Large intestine (tissue), 12 donors: ENCODE measurements at places on chromosomes 11 and 22.

GRCh38 chr11:15618583-15619032 is 503.9 kb downstream of the INSC start:
- peaks cover 4% of the 10 kb centered on the region for H3K4me1 ChIP-seq
- H3K4me3 ChIP-seq: no peak overlapping the region
- H3K36me3 ChIP-seq: no peaks in the 10 kb centered on the region
- DNase-seq: no peak

- no peak overlapping the region for H3K27ac ChIP-seq
- no peaks in the 10 kb centered on the region for H3K4me1 ChIP-seq
- DNase-seq: no peak
- no peak overlapping the region for H3K4me3 ChIP-seq
- H3K36me3 ChIP-seq: no peaks in the 10 kb centered on the region
- no peaks in the 10 kb centered on the region for H3K27me3 ChIP-seq
These were observed 37.9 kb upstream of the PLET1 start for GRCh38 chr11:112298535-112298934.

DNA sequence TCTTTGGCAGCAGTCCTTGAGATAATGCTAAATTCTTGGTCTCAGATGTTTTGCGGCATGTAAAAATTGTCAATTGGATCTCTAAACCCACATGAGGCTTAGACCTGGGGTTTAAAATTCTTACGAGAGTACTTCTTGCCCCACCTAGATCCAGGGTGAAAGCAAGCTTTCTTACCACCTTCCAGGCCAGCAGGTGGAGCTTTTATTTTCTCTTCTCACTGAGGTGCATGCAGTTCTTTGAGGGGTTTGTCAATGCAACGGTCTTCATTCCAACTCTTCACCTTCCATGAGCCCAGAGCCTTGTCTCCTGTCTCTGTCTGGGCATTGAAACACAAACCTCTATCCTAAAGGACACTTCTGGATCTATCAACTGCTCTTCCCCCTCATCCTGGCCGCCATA is 154.1 kb downstream of the MYO18B start:
- no peaks in the 10 kb centered on the region for H3K36me3 ChIP-seq
- DNase-seq: no peak
- no peak overlapping the region for H3K4me3 ChIP-seq

DNA sequence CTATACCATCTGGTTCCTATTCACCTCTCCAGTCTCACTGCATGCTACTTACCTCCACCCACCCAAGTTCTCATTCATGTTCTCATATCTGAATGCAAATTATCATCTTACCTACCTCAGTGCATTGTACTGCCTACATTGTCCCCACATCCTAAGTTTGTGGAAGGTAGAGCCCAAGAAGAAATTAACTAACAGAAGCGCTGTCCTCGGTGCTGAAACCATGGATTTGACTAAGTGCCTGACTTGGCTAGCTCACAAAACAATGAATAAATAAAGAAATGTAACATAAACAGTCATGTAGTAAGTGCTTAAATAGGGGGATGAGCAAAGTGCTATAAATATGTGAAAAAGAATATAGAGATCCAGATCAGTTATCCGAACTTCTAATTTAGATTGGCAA is 63.2 kb downstream of the GRIA4 start:
- no peak overlapping the region for H3K4me3 ChIP-seq
- H3K27me3 ChIP-seq: no peaks in the 10 kb centered on the region
- DNase-seq: peak; percentile 49
- H3K4me1 ChIP-seq: no peaks in the 10 kb centered on the region

DNA sequence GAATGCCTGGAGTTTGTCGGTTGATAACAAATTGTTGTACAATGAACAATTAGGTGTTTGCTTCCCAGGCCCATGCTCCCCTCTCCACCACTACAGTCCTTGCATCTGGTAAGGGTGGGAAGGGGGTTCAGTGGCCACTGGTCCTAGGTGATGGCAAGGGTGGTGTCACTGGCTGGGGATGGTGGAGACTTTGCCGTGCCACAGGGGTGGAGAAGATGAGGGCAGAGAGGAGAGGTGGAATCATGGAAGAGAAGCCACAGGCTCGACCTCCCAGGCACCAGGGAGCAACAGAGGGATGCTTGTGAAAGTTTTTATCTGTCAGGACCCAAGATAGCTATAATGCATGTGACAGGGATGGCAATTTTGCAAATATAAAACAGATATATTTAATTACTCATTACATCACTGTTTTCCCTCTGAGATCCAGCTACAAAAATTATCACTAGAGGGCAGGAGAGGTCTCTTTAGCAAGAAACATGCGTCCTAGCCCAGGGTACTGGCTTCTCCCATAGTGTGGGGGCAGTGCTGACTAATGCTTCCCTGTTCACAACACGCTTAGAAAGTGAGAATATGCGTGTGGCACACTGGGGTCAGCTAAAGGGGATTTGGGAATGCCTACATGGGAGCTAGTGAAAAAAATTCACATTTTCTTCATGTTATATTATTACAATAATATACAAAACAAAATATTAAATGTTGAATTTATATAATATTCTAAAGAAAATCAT is 49.0 kb upstream of the AMPD3 start:
- H3K27ac ChIP-seq: no peak overlapping the region
- no peak overlapping the region for H3K4me3 ChIP-seq
- no peaks in the 10 kb centered on the region for H3K36me3 ChIP-seq
- peak; percentile 49 for DNase-seq
- no peaks in the 10 kb centered on the region for H3K4me1 ChIP-seq
